Fibroblast of lung (primary cell): ENCODE measurements at places on chromosomes 7 and 10. TPM values are rescaled to one million over a fixed set of nuclear protein-coding genes. Genes with fewer than 3 reads are reported as not detected.
A peak's percentile ranks its signal among the peaks of the same experiment; 100 is the strongest.

Gene OLAH
- polyA plus RNA-seq: 0.08 TPM in 1 of 2 replicates, not detected in the other

Gene TUBAL3
- polyA plus RNA-seq: not detected in 2 replicates

Gene STEAP2
- polyA plus RNA-seq: 11.4 and 16.5 TPM in 2 replicates

Gene GPRIN2
- polyA plus RNA-seq: not detected in 2 replicates

Gene ZPBP
- polyA plus RNA-seq: not detected in 2 replicates

Gene LHFPL3
- not detected in 2 replicates for polyA plus RNA-seq

Gene SPAM1
- not detected in 2 replicates for polyA plus RNA-seq

Gene ASB10
- not detected in 2 replicates for polyA plus RNA-seq

Gene PRF1
- polyA plus RNA-seq: not detected in 2 replicates

Gene CTAGE8
- 0.14 and 0.43 TPM in 2 replicates for polyA plus RNA-seq

Gene SLC39A12
- polyA plus RNA-seq: not detected in 2 replicates

Gene COBL
- polyA plus RNA-seq: 0.07 and 0.10 TPM in 2 replicates

Gene GCK
- 0.14 and 0.18 TPM in 2 replicates for polyA plus RNA-seq

Gene MNX1
- not detected in 2 replicates for polyA plus RNA-seq

Gene SPDYE11
- polyA plus RNA-seq: not detected in 2 replicates

Gene MRPL43
- 62.1 and 87.5 TPM in 2 replicates for polyA plus RNA-seq

GRCh38 chr10:113709221-113709838 is 29.6 kb downstream of the CASP7 start:
- H3K36me3 ChIP-seq: no peaks in the 10 kb centered on the region
- H3K27ac ChIP-seq: peak overlapping the region; percentile 1
- H3K27me3 ChIP-seq: no peaks in the 10 kb centered on the region
- peaks cover 2% of the 10 kb centered on the region for H3K4me1 ChIP-seq

DNA sequence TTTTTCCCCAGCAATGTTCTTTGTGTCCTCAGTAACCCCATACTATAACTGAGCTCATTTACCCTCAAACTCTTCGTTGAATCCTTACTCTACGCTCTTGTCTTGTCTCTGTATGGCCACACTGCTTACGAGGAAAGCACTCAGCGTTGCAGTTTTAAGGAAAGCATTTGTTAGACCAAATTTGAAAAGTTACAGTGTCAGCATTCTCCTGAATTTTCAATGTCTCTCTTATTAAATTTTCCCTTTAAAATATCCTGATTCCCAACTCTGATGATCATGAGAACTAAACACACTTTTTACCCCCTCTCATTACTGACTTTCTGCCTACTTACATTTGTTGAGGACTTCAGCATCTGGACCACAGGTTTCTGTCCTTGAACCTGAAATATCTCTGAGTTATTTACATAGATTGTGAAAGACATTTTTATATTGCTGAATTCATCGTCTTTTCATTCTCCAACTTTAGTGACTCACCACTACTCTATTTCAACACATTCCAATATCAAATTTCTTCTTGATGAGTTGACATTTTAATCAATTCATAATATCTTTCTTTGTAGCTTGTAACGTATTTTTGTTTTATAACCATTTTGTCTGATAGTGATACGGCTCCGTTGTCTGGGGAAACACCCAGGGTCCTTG is 19.8 kb upstream of the VWDE start:
- peak; percentile 76 for DNase-seq
- no peaks in the 10 kb centered on the region for H3K27me3 ChIP-seq
- H3K4me3 ChIP-seq: no peak overlapping the region
- H3K27ac ChIP-seq: no peak overlapping the region

GRCh38 chr10:12207114-12207513 is 11.1 kb downstream of the CDC123 start:
- no peak overlapping the region for H3K27ac ChIP-seq
- no peaks in the 10 kb centered on the region for H3K27me3 ChIP-seq
- no peak overlapping the region for H3K4me3 ChIP-seq

DNA sequence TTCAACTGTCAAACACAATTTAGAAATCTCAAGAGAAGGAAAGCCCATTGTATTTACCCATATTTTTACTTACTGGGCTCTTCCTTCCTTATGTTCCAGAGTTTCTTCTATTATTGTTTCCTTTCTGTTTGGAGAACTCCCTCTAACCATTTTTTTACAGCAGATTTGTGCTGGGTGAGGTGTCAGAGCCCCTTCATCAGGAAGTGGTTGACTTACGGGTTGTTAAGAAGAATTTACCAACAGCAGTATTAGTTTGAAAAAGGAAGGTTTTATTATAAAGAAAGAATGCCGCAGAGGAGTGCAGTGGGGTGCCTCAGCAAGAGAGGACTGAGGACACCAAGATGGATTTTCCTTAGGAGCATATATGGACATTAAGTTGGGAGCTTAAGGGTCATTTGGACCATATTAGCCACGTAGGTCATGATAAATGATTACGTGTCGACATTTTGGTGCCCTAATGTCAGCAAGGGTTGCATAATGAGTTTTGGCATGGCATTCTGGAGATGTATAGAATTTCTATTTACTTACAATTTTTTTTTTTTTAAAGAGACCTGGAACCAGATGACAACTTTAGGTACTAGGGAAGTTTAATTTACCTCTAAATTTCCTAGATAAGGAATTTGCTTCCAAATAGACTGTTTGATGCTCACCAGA is 6.3 kb upstream of the TBATA start:
- no peak overlapping the region for H3K4me3 ChIP-seq
- peaks cover 6% of the 10 kb centered on the region for H3K27me3 ChIP-seq
- H3K36me3 ChIP-seq: no peaks in the 10 kb centered on the region

GRCh38 chr7:71411475-71411874 is 279.5 kb downstream of the GALNT17 start:
- H3K4me1 ChIP-seq: no peaks in the 10 kb centered on the region
- no peak for DNase-seq
- no peaks in the 10 kb centered on the region for H3K36me3 ChIP-seq
- no peak overlapping the region for H3K4me3 ChIP-seq
- H3K27me3 ChIP-seq: no peaks in the 10 kb centered on the region

DNA sequence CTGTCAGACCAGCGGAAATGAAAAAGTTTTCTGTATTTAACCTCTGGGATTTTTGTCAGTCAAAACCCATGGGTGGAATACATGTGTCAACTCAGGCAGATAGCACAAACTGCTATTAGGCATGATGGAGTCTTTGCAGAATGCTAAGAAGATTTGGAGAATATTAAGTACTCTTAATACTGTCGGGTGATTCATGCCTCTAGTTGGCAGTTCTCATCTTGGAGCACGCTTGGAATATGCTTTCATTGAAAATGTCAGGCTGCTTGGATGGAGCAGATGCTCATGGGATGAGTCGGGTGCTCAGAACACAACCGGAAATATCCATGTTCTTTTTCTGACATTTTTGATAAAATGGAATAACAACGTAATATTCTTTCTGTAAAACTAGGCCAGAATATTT is 27.6 kb upstream of the PRKG1 start:
- H3K4me3 ChIP-seq: no peak overlapping the region
- no peak for DNase-seq
- no peaks in the 10 kb centered on the region for H3K27me3 ChIP-seq
- no peaks in the 10 kb centered on the region for H3K36me3 ChIP-seq
- H3K27ac ChIP-seq: no peak overlapping the region

GRCh38 chr10:22174442-22174841 is 43.4 kb downstream of the EBLN1 start:
- H3K27me3 ChIP-seq: no peaks in the 10 kb centered on the region
- DNase-seq: peak; percentile 6
- H3K4me1 ChIP-seq: no peaks in the 10 kb centered on the region
- H3K27ac ChIP-seq: no peak overlapping the region

DNA sequence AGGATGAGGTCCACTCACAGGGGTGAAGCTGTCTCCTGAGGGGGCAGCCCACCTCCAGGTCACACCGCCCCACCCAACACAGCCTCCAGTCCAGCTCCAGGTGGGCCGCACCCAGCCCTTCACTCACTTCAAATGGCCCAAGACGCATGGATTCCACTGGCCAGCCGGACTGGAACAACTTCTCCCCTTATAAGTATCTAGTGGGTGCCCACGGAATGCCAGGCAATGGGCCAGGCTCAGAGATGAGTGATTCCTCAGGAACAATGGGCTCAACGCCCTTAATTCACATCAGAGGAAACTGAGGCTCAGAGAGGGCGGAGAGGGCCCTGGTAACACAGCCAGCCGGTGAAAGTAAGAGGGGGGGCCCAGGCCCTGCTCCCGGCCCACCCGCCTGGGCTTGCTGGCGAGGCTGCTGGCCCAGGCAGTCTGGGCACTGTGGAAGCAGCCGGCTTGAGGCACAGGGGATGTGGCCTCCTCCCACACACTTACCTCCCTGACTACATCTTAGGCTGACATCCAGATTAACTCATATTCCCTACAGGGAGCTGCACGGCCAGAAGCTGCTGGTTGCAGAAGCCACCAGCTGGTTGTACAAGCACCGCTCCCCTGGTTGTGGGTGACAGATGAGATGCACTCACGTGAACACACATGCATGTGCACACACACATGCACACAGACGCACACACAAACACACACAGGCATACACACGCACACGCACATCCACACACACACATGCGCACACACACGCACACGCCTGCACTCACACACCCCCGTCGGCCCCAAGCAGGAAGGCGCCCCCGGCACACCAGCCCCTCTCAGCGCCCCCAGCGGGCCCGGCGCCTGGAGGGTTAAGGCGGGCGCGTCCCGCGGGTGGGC is 1.0 kb upstream of the FAM20C start:
- no peaks in the 10 kb centered on the region for H3K27me3 ChIP-seq
- H3K36me3 ChIP-seq: peaks cover 8% of the 10 kb centered on the region
- peaks cover 14% of the 10 kb centered on the region for H3K4me1 ChIP-seq
- no peak overlapping the region for H3K4me3 ChIP-seq
- DNase-seq: peak; percentile 95

GRCh38 chr10:103605359-103606096 is 112.0 kb downstream of the NEURL1 start:
- no peaks in the 10 kb centered on the region for H3K27me3 ChIP-seq
- DNase-seq: peak; percentile 27
- no peak overlapping the region for H3K4me3 ChIP-seq
- H3K27ac ChIP-seq: peak overlapping the region; percentile 8
- peaks cover 28% of the 10 kb centered on the region for H3K36me3 ChIP-seq
- H3K4me1 ChIP-seq: peaks cover 5% of the 10 kb centered on the region

DNA sequence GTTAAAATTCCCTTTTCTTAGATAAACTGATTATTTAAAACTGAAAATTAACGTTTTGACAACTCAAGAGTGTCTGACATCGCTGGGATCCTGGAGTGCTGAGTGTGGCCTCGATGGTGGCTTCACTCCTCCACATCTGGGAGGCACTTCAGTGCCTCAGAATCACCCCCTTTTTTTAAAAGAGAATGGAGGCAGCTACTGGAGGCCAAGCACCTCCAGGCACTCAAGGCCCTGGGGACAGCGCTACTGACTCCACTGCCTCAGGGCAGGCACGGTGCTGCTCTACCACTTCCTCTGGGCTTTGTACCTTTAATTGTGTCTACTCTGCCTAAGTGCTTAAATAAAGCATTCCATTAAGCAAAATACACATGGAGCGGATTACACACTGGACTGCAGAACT is 27.2 kb upstream of the NCAPG2 start:
- no peaks in the 10 kb centered on the region for H3K4me1 ChIP-seq
- no peak overlapping the region for H3K4me3 ChIP-seq
- H3K27me3 ChIP-seq: no peaks in the 10 kb centered on the region
- no peak for DNase-seq
- H3K36me3 ChIP-seq: peaks cover 6% of the 10 kb centered on the region
- no peak overlapping the region for H3K27ac ChIP-seq

- H3K4me3 ChIP-seq: no peak overlapping the region
- no peaks in the 10 kb centered on the region for H3K36me3 ChIP-seq
- no peak overlapping the region for H3K27ac ChIP-seq
- no peaks in the 10 kb centered on the region for H3K27me3 ChIP-seq
- no peaks in the 10 kb centered on the region for H3K4me1 ChIP-seq
Observed at GRCh38 chr7:110645616-110646015, 445.3 kb upstream of the LRRN3 start.

GRCh38 chr7:29173458-29173857 is 21.1 kb upstream of the CHN2 start:
- no peaks in the 10 kb centered on the region for H3K36me3 ChIP-seq
- no peaks in the 10 kb centered on the region for H3K27me3 ChIP-seq
- no peaks in the 10 kb centered on the region for H3K4me1 ChIP-seq
- no peak overlapping the region for H3K4me3 ChIP-seq
- H3K27ac ChIP-seq: no peak overlapping the region
- DNase-seq: no peak

GRCh38 chr7:44081266-44081748 is 1.0 kb downstream of the POLM start:
- H3K27ac ChIP-seq: no peak overlapping the region
- DNase-seq: no peak
- peaks cover 3% of the 10 kb centered on the region for H3K4me1 ChIP-seq
- peak overlapping the region; percentile 69 for H3K4me3 ChIP-seq
